T-helper 22 cell (primary cell): ENCODE measurements at places on chromosomes 1 and 21.

GRCh38 chr1:3327389-3327702 lies 127.1 kb upstream of the ARHGEF16 start:
- DNase-seq, result no peak

DNA sequence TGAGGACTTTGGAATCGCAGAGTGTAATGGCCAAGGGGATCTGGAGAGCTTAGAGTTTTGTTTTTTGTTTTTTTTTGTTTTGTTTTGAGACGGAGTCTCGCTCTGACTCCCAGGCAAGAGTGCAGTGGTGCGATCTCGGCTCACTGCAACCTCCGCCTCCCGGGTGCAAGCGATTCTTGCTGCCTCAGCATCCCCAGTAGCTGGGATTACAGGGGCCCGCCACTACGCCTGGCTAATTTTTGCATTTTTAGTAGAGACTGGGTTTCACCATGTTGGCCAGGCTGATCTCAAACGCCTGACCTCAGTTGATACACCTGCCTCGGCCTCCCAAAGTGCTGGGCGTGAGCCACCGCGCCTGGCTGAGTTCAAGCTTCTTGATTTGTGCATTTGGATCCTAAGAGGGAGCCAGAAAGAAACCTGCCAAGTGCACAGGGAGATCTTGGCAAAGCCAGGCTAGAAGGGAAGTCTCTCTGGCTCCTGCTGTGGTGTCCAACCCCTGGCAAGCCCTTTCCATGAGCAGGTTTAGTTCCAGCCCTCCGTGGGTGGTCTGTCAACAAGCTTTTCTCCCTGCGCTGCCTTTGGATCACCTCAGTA lies 852 bp downstream of the FAAH start:
- no peak for DNase-seq

DNA sequence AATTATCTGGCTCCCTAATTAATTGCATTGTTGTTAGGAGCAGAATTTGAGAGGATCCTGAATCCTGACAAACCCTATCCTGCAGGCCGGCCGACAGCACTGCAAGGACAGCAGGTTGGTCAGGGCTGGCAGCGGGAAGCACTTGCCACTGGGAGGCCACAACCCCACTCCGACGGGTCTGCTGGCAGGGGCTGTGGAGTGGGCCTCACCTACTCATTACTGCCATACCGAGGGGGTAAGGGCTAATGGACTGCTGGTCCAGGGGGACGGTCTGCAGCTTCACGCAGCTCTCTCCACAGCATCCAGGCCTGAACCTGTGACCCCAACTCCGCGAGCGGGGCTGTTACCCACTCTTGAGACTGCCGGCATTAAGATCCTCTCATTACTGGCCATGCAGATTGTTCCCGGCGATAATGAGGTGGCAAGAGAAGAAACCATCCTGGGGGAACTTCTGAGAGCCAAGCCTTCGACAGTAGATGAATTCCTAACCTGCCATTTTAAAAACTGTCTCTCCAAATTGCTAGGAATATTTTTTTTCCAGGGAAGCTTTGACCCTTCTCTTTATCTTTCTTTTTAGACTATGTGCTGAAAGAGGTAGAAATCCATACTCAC lies 501.3 kb downstream of the OMA1 start:
- no peak for DNase-seq

GRCh38 chr1:211210965-211211364 lies 48.2 kb upstream of the RCOR3 start:
- DNase-seq, result no peak

DNA sequence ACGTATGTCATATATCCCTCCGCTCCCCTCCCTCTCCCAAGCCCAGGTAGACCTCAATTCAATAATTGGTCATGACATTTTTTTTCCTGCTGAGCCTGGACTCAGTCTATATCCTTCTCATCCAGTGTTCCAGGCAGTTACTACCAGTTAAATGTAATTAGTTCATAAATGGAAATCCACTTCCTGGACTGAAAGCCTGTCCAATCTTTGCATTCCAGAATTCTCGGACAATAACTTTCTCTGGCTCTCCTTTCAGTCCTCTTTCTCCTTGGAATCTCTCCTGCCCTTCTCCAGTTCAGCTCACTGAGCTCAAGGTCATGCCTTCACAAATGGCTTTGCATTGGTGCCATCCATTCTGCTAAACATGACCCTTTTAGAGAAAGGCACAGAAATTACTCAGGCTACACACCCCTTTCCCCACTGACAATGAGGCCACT lies 34.8 kb downstream of the VWA5B1 start:
- DNase-seq, result no peak

DNA sequence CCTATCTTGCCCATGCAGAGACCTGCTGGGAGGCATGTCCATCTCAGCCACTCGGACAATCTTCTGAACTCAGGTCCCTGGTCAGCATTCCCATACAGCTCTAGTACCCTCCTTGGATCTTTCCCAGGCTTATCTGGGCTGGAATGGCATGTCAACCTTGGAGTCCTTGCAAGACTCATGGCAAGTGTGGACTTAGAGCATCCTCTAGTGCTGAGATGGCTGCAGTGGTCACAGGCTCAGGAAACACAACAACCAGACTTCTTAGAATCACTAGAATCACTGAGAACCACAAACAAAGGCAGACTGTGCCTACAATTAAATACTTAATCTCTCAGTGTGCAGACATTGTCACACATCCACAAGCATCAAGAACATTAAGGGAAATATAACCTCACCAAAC lies 73.1 kb upstream of the TSHB start:
- DNase-seq, result no peak

DNA sequence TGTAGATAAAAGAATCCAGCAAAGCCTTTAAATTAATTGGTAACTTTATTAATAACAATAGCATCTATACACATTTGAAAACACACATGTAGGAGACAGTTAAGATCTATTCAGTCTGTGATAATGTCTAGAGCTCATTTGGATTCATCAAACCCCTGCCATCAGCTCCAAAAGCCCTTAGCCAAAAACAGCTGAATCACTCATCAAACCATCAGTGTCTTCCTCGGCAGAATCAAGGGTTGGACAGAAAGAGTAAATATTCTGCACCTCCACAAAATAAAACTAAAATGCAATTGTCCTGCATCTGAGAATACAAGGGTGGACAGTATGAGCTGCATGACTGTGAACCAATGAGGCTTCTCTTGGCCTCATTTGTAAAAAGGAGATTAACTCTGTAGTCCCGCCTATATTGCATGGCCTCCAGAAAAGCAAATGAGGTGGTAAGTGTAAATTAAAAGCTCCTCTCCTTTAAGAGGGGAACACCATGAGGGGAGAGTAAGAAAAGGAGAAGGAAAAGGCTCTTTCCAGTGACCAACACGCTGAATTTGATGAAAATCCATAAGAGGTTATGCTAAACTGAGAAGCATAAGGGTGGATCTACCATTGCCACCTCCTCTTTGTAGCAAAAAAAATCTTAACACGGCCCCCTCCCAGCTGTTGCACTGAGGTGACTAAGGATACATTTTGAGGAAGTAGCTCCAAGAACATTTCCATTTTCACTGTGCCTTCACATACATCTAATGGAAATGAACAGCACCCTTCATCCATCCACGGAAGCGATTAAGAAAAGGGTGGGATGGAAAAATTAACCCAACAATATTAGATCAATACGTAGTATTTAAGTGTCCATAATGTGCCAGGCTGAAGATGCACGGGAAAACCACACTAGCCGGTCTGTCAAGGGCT lies 14.7 kb upstream of the BOLA1 start:
- DNase-seq, result no peak

GRCh38 chr21:38838598-38839327 lies 33.0 kb downstream of the ETS2 start:
- no peak for DNase-seq

GRCh38 chr1:147853391-147853790 lies 49.2 kb upstream of the GJA8 start:
- DNase-seq, result no peak

DNA sequence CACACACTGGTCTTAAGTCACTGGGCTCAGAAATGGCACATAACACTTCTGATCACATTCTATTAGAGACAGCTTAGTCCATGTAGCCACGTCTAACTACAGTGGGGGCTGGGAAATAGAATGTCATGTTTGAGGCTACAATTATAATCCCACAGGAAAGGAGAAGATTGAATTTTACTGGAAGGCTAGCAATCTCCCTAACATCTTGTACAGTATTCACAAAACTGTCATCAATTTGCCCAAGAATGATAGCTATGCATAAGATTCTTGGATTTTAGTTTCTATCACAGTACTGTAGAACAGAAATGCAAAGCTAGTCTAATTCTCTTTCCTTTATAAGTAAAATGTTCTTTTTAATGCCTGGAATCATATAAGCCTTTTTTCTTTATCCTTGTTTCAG lies 12.7 kb upstream of the ZMYM6 start:
- no peak for DNase-seq
